ENCODE measurements at places on chromosomes 1 and 21.

- no peak for DNase-seq
Observed at GRCh38 chr21:25243808-25244207, 363.5 kb downstream of the MRPL39 start.

DNA sequence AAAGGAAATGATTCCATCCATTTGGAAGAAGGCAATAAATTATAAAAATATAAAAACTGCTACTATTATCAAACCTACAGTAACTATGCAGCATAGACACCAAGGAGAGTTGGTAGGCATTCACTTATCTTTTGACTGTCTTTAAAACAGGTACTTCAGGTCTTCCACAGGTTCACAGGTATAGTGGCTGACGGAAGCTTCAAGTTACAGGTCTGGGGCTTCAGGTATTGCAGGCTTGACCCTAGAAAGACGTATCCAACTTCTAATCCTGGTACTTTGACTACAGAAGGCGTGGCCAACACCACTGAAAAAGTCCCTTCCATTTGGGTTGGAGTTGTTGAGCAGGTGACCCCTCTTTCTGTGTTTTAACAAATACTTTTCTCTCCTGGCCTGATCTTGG lies 35.6 kb downstream of the YY1AP1 start:
- DNase-seq, result no peak

DNA sequence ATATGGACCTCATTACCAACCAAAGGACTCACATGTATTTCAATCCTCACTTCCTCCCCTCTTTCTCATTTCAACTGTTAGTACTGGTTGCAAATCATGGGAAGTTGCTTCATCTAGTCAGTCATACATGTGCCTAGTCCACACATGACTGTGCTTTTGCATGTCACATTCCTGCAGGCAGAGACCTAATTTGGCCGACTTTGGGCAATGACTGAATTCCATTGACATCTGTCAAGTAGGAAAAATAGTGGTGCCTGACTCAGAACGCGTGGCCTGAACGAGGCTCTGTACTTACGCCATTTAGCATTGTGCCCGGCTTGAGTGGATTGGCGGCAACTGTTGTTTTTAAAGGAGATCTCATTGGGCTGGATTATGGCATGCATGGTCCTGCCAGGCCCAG lies 18.0 kb downstream of the PTPRU start:
- no peak for DNase-seq

DNA sequence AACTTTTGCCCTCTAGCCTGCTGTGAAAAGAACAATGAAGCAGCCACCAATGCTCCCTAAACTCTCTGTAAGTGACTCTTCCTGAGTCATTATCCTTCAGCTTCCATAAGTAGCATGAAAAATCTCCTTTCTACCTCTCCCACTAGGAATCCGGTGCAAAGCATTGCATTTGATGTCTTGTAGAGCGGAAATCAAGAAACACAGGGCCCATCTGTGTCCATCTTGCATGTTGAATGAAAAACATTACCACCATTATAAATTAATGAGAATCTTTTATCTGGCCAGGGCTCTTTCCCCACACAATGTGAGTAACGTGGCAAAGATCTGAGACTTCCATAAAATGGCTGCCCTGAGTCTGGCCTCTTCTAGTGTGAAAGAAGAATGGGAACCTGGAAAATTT lies 324.4 kb downstream of the ADGRL2 start:
- DNase-seq, result no peak

DNA sequence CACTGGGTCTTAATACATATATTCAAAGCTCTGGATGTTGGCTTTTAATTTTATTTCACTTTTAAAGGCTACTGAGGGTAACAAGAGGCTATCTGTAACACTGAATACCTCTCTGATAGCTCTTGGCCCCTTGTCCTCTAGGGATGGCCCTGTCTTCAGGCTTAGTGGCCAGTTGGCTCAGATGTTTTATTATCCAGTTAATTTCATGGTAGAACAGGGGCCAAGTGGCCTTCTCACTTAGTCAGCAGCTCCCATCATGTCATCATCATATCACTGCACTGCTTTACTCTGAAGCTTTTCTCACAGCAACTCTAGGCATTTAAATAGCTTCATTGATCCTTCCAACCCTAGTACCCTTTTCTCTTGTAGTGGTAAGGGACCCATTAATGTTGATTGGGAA lies 40.2 kb upstream of the MACF1 start:
- no peak for DNase-seq

- no peak for DNase-seq
Observed at GRCh38 chr1:157199421-157199755, 61.2 kb upstream of the ETV3 start.

- no peak for DNase-seq
Observed at GRCh38 chr21:19326531-19327319, 923.1 kb upstream of the TMPRSS15 start.

DNA sequence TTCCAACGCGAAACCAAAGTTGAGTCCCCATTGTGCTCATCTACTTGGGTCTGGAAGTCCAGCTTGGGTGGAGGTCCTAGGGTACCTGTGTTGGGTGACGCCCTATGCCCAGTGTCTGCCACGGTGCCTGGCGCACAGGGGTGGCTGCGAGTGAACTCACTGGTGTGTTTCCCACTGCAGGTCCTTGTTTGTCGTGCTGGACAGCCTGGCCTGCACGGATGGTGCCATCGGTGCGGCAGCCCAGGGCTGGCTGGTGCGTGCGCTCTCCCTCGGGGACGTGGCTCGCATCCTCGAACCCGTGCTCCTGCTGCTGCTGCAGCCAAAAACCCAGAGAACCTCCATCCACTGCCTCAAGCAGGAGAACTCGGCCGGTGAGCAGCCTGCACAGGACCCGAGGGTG lies 80.4 kb upstream of the MORC3 start:
- no peak for DNase-seq

- no peak for DNase-seq
Observed at GRCh38 chr1:172742599-172743500, 83.9 kb downstream of the FASLG start.

- DNase-seq, result peak; percentile 55
Observed at GRCh38 chr1:41381692-41382479, 20.7 kb downstream of the FOXO6 start.

GRCh38 chr1:21270086-21270689 lies 20.1 kb downstream of the ECE1 start:
- peak; percentile 80 for DNase-seq

- no peak for DNase-seq
Observed at GRCh38 chr1:39676948-39677548, 5.1 kb upstream of the NT5C1A start.

- DNase-seq, result no peak
Observed at GRCh38 chr1:109740615-109741373, at the start of gene GSTM3. GSTM3 (minus strand) TSS chr1:109741038; CDS start chr1:109740287, 751 bp downstream.

DNA sequence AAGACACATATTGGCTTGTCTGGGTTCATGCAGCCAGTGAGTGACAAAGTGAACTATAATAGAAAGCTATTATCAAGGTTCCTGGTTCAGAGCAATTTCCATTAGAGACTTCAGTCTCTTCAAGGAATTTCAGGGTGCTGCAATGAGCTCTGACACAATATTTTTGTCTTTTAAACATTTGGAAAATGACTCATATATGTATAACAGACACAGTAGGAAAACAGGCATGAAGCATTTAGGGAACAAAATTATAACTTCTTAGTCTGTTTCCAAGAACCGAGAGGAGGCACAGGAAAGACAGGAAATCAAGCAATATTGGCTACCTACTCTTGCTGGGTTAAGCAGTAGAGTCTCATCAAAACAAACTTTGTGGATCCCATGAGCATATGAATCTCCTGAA lies 170.4 kb downstream of the PTPRC start:
- no peak for DNase-seq

DNA sequence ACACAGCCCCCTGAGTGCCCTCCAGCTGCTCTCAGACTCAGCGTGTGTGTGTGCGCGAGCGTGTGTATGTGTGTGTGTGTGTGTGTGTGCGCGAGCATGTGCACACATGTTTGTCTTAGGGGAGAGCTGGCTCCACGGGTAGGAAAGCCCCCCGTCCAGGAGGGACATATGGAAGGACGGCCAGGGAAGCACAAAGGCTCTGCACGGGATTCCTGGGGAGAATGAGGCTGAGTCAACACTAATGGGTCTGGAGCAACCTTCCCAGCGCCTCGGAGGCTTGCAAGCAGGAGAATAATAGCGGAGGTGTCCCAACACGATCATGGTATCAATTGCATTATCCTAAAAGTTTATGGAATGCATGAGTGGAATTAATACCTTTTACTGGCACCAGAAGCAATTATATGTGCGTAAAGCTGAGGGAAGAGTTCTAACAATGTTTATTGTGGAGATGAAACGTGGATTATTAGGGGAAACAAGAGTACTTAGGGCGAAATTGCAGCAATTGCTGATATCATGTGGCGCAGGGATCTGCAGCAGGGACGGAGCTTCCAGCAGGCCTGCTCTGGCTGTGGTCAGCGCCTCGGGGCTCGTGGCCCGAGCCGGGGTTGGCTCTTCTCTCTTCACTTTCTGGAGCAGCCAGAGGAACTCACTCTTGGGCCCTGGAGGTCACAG lies 40.3 kb upstream of the CCDC27 start:
- no peak for DNase-seq

DNA sequence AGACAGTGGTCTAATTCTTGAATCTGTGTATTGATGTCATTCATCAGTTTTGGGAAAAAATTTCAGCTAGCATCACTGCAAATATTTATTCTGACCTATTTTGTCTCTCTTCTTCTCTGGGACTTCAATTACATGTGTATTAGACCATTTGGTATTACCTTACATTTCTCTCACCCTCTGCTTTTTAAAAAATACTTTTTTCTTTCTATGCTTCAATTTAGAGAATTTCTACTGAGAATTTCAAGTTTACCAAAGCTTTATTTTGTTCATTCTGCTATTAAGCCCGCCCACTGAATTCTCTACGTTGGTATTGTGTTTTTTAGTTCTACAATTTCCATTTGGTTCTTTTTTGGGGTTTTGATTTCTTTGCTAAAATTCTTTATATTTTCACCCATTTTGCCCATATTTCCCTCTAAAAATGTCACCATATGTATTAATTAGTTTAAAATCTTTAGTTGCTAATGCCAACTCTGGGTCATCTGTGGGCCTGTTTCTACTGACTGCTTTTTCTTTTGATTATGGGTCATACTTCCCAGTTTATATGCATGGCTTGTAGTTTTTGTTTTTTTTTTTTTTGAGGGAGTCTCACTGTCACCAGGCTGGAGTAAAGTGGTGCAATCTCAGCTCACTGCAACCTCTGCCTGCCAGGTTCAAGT lies 212.0 kb downstream of the DYRK1A start:
- no peak for DNase-seq

DNA sequence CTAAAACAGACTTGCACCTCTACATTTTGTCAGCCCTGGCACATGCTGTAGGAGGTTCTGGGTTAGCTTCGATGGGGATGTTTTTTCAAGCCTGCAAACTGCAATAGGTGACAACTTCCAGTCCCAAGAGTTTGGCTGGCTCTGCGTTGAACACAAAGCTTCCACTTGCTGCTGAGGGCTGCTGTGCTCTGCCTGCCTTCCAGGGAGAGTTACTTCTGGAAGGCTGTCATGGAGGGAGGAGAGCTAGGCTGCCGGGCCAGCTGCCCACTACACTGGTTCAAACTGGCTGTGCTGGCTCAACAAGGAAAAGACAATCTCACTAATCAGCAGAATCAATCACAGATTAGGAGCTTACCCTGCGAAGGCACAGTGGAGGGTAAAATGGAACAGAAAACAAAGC lies 46.7 kb upstream of the PPP2R5A start:
- DNase-seq, result no peak
